SK-N-DZ (cell line): ENCODE measurements at places on chromosomes 13 and 19.

- DNase-seq, result no peak
These were observed 53.4 kb upstream of the KLF12 start for GRCh38 chr13:74187564-74187963.

GRCh38 chr19:5338656-5339197, 1.9 kb downstream of the PTPRS start:
- DNase-seq, result peak; percentile 68

DNA sequence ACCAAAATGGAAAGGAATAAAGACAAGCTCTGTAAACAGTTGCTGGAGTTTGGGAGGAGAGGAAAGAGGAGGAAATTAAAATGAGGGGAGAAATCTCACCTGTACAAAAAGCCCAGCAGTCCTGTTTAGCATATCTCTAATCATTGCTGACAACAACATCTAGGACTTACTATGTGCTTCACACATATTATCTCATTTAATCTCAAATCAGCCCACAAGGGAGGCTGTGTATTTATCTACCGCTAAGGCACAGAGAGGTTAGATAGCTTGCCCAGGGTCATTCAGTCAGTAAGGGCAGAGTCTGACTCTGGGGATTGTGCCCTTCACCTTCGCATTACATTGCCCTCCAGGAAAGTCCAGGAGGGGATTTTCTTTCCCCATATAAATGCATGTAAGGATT, 233.3 kb downstream of the DLEU7 start:
- no peak for DNase-seq

DNA sequence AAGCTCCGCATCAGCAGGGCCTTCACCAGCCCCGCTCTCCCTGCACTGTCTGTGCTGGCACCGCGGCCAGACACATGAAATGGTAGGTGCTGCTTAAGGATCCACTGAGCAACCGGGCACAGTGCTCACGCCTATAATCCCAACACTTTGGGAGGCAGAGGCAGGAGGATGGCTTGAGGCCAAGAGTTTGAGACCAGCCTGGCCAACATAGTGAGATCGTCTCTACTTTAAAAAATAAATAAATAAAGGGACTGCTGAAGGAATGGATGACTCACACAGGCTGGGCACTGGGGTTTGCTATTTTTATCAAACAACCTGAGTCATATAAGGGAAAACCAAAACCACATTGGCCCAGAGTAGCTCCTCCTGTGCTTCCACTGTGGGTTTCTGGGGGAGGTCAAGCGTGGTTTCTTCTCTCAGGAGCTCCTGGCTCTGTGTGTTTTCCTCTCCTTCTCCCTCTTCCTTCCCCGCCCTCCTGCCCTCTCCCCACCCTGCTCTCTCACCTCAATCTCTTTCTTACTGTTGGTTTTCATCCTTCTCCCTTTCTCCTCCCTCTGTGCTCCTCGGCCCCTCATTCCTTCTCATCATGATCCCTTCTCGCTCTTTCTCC, 21.3 kb downstream of the VRK3 start:
- no peak for DNase-seq

DNA sequence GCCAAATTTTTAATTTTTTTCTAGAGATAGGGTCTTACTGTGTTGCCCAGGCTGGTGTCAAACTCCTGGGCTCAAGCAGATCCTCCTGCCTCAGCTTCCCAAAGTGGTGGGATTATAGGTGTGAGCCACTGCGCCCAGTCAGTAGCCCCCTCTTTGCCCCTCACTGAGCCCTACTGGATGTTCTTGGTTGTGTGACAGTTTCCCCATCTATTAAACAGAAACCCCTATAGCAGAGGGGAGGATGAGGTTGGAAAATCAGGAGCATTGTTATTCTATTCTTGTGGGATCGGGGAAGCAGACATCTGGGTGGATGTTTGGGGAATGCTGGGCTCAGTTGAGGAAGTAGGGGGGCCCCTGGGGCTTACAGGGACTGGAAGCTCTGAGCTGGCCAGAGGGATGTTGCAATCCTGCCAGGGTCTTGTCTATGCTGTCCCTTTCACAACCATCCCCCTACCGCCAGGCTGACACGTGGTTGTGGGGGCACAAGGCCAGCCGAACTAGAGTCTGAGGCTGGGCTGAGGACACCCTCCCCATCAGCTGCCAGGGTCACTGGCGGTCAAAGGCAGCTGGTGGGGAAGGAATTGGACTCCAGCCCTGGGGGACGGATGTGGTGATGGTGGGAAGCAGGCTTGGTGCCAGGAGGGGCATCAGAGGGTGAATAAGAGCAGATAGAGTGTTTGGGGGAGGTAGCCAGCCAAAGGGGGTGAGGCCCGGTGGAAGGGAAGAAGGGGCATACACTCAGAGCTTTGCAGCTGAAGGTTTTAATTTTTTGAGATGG, 10.9 kb downstream of the APOC1 start:
- no peak for DNase-seq

DNA sequence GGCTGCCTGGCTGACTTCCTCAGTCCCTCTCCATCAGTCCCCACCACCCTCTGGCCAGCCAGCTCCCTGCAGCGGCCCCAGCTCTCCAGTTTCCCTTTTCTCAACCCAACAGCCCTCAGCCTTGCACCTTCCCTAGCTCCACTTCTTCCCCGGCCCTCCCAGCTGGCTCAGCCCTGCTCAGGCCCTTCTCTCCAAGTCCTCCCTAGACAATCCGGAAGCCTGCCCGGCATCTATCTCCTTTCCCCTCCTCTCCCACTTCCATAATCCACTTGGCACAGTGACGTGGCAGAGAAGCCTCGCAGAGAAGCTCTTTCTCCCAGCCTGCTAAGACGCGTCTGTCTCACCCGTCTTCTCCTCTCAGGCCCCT, 1.1 kb downstream of the UBXN6 start:
- DNase-seq, result peak; percentile 43

GRCh38 chr13:110261166-110262081, 45.5 kb downstream of the COL4A1 start:
- no peak for DNase-seq

- no peak for DNase-seq
These were observed 168.3 kb upstream of the RNF113B start for GRCh38 chr13:98345107-98345935.

GRCh38 chr13:99542788-99543406, 41.6 kb downstream of the TM9SF2 start:
- DNase-seq, result no peak

DNA sequence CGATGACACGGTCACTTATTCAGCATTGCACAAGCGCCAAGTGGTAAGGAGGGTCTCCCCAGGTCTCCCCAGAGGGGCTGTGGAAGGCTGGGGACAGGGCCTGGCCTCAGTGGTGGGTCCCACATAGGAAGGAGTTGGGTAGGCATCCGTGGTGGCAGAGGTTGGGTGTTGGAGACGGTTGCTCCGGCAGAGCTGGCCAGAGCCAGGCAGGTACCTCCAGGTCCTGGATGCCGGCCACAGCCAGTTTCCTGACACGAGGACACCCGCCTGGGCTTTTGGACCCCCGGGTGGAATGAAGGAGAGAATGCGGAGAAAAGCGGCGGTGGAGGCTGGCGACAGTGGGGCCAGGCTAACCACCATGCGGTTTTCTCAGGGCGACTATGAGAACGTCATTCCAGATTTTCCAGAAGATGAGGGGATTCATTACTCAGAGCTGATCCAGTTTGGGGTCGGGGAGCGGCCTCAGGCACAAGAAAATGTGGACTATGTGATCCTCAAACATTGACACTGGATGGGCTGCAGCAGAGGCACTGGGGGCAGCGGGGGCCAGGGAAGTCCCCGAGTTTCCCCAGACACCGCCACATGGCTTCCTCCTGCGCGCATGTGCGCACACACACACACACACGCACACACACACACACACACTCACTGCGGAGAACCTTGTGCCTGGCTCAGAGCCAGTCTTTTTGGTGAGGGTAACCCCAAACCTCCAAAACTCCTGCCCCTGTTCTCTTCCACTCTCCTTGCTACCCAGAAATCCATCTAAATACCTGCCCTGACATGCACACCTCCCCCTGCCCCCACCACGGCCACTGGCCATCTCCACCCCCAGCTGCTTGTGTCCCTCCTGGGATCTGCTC, 1.3 kb upstream of the FFAR1 start:
- DNase-seq, result no peak

- peak; percentile 67 for DNase-seq
These were observed 2.7 kb upstream of the SNAPC2 start for GRCh38 chr19:7917267-7918061.

- no peak for DNase-seq
These were observed 34.3 kb upstream of the TEX29 start for GRCh38 chr13:111286162-111286561.

- no peak for DNase-seq
These were observed 20.0 kb downstream of the NOVA2 start for GRCh38 chr19:45953676-45954075.

- DNase-seq, result no peak
These were observed 143.6 kb downstream of the OXGR1 start for GRCh38 chr13:96850538-96851145.

DNA sequence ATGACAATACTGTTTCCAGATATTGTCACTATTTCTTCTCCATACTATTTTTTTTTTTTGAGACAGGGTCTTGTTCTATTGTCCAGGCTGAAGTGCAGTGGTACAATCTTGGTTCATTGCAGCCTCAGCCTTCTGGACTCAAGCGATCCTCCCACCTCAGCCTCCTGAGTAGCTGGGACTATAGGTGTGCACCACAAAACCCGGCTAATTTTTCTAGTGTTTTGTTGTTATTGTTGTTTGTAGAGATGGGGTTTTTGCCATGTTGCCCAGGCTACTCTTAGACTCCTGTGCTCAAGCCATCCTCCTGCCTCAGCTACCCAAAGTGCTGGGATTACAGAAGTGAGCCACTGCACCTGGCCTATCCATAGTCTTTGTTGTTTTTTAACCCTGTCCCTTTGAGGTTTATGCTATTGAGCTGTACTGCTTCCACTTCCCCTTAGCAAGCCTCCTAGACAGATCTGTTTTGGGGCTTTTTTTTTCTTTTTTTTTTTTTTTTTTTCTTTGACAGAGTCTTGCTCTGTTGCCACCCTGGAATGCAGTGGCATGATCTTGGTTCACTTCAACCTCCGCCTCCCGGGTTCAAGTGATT, 27.6 kb upstream of the MAP3K10 start:
- DNase-seq, result no peak

- peak; percentile 4 for DNase-seq
These were observed 813 bp downstream of the ZNF562 start for GRCh38 chr19:9673912-9674662.
